Right forelimb (tissue), 1 donor: ENCODE measurements at places on chromosomes 4 and X.

DNA sequence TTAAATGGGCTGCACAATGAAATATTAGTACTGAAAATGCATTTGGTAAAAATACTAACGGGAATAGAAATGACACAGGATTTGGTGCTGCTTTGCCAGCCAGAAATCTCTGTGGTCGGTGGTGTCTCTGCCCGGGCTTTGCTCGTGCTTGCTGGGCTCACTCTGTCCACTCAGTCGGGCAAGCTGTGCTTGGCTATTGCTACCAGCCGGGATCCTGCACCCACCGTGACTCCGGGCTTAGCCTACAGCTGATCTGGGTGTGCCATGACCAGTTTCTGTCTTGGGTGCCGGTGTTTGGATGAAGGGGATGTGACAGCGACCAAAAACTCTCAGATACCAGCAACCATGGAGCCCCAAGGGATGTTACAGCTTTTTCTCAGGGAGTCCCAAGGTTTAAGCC lies 487.7 kb downstream of the TECRL start:
- DNase-seq = no peak

- no peak for DNase-seq
These were observed 3.4 kb upstream of the MAN2B2 start for GRCh38 chr4:6571608-6572007.

DNA sequence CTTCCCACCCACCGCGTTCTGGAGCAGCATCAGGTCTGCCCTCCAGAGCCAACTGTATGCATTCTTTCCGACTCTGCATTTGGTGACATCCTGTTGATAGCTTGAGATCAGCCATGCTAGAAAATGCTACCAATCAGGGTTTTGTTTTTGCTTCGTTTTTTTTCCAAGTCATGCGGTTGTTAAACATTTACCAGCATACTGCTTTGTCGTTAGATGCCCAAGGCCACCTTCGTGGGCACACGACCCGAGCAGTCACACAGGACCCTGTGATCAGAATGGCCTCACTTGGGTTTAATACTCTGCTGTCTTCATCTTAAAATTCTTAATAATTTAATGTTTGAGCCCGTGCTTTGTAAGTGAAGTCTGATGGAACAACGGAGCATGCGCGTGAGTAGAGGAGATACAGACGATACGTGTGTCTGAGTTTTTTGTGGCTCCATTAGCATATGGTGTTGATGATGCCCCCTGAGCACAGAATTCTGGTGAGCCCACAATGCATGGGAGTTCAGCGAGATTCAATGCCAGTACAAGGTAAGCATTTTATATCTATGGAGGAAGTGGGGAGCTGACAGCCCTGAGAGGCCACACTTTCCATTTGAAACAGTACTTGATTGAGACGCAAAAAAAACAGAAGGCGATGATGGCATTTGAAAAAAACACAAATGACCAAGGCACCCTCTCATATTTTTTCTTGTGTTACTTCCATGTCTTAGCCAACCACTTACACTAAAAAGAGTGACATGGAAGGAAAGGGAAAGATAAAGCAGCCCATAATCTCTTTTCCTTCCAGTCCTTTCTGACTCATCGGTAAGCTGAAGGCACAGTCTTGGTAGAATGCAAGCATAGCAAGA lies 323.6 kb downstream of the BCOR start:
- no peak for DNase-seq

- DNase-seq = no peak
These were observed 78.3 kb upstream of the DUSP21 start for GRCh38 chrX:44765556-44765955.

DNA sequence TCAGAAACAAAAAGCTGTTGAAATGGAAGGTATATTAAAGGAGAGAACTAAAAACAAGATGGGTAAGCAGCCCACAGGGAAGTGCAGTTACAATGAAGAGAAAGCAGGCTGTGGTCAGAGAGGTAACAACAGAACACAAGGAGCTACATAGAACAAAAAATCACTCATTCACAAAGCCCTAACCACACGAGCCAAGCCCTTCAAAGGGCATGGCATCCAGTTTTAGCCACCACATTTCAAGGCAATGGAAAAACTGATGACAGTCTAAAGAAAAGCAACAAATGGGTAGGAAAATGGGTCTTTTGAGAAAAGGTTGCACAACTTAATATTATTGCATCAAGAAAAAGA lies 37.5 kb downstream of the KDR start:
- DNase-seq = no peak

GRCh38 chr4:3294401-3295241 lies 1.8 kb downstream of the RGS12 start:
- DNase-seq = peak; percentile 31

DNA sequence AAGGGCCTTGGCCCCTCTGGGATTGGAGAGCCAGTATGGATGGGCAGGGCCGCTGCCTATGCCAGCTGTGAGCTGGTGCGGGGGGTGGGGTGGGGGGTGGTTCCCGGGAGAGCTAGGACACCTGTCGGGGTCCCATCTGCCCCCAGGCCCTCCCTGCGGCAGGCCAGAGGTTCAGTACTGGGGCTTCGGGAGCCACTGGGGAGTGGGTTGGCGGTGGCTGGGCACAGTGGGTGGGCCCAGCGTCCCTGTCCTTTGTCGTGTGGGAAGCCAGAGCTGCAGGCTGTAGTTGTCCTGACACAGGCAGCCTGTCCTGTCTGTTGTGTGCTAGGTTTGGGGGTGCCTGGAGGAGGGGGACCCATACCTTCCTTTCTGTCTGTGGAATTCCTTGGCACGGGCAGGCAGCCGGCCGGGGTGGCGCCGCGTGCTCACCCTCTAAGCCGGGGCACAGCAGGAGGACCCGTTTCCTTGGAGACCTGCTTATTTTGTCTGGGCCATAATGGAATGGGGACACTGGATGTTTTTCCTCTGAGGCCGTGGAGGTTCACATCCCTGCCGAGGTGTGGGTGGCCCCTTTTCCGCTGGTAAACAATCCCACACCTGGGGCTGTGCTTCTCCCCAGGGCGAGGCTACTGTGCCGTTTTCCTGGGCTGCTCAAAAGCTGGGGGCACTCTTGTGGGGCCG lies 14.8 kb downstream of the DOK7 start:
- no peak for DNase-seq

GRCh38 chrX:9180623-9181022 lies 146.7 kb upstream of the FAM9B start:
- no peak for DNase-seq

DNA sequence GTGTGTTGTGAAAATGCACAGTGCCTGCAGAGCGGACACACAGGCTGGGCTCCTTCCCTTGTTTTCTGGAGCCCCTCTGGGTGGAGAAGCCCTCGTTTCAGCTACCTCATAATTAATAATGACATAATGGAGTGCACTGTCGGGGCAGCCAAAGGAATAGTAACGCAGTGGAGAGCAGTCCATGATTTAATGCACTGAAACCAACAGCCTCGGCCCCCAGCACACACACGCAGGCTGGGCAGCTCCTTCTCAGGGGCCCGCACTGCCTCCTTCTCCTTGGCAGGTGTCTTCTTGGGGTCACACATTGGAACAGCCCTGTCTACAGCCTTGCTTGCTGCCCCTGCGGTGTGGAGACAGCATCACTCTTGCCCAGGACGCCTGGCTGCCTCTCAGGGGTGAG lies 89.2 kb downstream of the DCTD start:
- no peak for DNase-seq

DNA sequence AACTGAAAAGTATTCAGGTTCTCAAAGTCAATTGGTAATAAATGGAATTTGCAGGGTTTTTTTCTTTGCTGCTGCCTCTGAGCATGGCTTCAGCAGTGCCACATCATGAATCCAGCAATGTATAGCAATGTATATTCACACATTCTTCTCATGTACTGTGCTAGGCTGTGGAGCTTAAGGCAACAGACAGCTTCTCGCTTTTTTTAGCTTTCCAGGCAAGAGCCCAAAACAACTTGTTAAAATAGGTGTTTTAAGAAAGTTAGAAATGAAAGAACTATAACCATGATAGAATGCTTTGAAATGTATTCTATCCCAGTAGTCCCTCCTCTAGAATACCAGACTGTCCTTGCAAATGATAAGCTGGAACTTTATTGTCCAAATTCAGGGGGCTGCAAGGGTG lies 30.4 kb downstream of the SMIM43 start:
- no peak for DNase-seq

DNA sequence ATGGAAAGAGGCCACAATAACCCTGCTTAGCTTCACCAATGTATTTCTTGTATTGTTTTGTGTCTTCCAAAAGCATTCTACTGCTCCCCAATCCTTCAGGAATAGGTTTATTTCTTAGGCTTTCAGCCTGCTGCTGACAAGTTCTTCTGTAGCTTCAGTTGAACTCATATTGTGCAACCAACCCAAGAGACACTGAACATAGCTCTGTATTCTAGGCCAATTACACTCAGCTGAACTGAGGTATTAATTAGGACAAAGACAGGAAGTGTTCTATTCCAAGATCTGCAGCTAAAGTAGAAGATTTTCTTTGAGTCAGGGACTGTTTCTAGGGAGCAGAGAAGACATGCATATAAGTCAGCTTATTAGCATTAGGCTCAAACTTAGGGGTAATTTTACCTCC lies 151.8 kb downstream of the LHFPL1 start:
- DNase-seq = no peak

DNA sequence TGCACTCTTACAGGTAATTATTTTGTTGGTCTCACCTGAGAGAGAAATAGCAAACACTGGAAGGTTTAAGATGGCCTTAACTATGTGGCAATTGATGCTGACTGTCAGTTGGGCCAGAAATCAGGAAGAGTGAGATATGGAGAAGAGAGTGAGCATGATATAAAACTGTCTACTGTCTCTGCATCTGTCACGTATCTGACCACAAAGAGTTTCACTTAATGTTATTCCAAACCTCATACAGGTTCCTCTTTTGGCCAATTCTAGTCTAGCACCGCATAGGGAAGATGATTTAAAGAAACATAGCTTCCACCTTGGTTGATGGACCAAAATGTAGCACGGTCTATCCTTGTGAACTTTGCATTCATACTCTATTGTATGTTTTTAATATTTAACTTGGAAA lies 381.0 kb upstream of the BOD1L1 start:
- DNase-seq = no peak

DNA sequence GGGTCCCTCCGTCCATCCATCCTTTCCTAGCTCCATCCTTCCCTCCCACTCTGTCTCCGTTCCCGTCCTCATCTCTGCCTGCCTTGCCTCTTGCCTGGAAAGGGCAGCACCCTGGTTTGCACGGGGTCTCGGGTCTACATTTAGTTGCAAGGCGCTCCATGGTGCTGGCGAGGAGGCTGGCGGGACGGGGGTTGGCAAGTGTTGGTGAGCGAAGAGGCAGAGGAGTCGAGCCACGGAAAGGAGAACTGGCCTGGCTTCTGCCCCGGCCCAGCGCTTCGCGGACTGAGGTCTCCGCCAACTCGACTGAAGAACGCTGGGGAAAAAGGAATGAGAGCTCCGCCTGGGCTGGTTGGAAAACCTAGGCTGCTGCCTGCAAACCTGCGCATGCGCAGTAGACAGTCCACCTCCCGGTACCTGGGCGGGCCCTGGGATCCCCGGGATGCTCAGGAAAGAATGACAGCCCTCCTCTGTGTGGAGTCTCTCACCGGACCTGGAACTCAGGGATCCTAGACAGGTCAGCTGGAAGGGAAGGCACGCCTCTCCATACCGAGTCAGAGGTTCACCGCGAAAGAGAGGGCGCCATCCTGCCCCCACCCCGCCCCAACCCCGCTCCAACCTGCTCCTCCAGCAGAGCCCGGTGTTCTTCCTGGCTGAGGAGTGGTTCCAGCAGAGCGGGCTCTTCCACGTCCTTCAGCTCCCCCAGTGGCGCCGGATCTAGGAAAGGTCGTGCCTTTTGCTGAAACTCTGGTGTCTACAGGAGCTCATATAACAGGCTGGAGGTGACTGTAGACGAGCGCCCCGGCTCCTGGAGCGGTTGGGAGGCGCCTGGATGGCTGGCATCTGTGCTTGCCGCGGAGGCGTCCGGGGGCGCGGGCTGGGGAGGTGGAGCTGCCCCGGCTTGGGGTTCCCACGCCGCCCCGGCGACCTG lies 6.0 kb downstream of the FRG2 start:
- peak; percentile 68 for DNase-seq

DNA sequence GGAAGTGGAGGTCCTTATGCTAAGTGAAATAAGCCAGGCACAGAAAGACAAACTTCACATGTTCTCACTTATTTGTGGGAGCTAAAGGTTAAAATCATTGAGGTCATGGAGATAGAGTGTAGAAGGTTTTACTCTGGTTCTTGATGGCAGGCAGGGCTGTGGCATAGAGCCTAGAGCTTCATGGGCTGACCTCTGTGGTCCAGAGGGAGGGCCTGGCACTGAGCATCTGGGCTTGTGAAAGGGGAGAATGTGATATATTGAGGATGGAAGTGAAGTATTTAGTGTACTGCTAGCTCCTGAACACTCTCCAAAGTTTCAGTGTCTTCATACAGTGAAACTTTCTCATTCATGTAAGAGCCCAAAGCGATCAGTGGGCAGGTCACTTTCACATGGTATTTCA lies 71.3 kb upstream of the ANXA3 start:
- DNase-seq = no peak

DNA sequence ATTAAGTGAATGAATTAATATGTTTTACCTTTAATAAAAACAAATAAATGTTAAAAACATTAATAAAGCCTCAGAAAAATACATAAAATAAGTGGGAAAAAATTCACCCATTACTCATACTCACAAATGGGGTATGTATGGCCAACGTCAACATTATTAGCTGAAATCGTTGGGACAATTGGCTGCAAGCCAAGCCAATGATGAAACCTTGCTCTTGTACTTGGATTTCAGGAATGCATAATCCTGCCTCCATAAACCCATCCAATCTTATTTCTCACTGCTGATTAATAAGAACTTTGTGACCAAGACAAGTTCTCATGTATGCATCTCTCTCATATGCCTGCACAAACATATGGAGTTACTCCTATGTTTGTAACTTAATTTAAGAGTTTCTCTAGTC lies 35.3 kb upstream of the ADAMTS3 start:
- DNase-seq = no peak

GRCh38 chr4:108072300-108072699 lies 82.6 kb downstream of the HADH start:
- no peak for DNase-seq

- no peak for DNase-seq
These were observed 26.3 kb upstream of the MAPK10 start for GRCh38 chr4:86386201-86386600.

GRCh38 chr4:39205000-39205399 lies 22.7 kb downstream of the WDR19 start:
- DNase-seq = no peak

GRCh38 chr4:1948892-1949436 lies 59.8 kb downstream of the NELFA start:
- DNase-seq = no peak

GRCh38 chr4:88616275-88617150 lies 24.2 kb downstream of the HERC3 start:
- DNase-seq = no peak
